Omental fat pad (tissue), 4 donors: ENCODE measurements at places on chromosomes 1 and 21. TPM values are rescaled to one million over a fixed set of nuclear protein-coding genes. Genes with fewer than 3 reads are reported as not detected.

CNKSR1 gene
- 0.75 TPM for total RNA-seq

RYR2 gene
- 1.2 TPM for total RNA-seq

SPATA46 gene
- total RNA-seq: not detected

AK5 gene
- total RNA-seq: 0.13 TPM

HTR6 gene
- total RNA-seq: not detected

OLFML2B gene
- total RNA-seq: 13.2 TPM

ADAM30 gene
- total RNA-seq: not detected

FCRL3 gene
- 0.19 TPM for total RNA-seq
